ENCODE measurements at places on chromosomes 1 and 21. TPM values are rescaled to one million over a fixed set of nuclear protein-coding genes. Genes with fewer than 3 reads are reported as not detected.

Gene GJB5
- 11.5 TPM for polyA plus RNA-seq

Gene MTFR1L
- 45.8 TPM for polyA plus RNA-seq

Gene HSF2BP
- not detected for polyA plus RNA-seq

Gene HAO2
- not detected for polyA plus RNA-seq

Gene OR6N1
- not detected for polyA plus RNA-seq

Gene PLPPR5
- 48.0 TPM for polyA plus RNA-seq

Gene KRTAP10-5
- not detected for polyA plus RNA-seq

Gene B3GALT2
- polyA plus RNA-seq = 17.1 TPM

Gene SGIP1
- polyA plus RNA-seq = 149 TPM

Gene CD101
- polyA plus RNA-seq = 4.0 TPM

Gene ZNF670
- polyA plus RNA-seq = 5.2 TPM

Gene DCST1
- polyA plus RNA-seq = not detected

Gene MAEL
- 4.6 TPM for polyA plus RNA-seq

Gene CHI3L2
- not detected for polyA plus RNA-seq

Gene ROR1
- polyA plus RNA-seq = 1.7 TPM

Gene PGLYRP4
- not detected for polyA plus RNA-seq

Gene OR10J1
- polyA plus RNA-seq = not detected

Gene ST6GALNAC3
- polyA plus RNA-seq = 11.5 TPM

Gene CLEC20A
- 0.79 TPM for polyA plus RNA-seq

Gene SHISA4
- 0.59 TPM for polyA plus RNA-seq

Gene GBP6
- polyA plus RNA-seq = not detected

Gene SPATA6
- 5.1 TPM for polyA plus RNA-seq

Gene KRTAP19-5
- not detected for polyA plus RNA-seq

Gene WDR64
- polyA plus RNA-seq = not detected

Gene OLFML3
- polyA plus RNA-seq = 0.50 TPM

Gene RGS1
- polyA plus RNA-seq = not detected

Gene TMPRSS3
- polyA plus RNA-seq = 5.2 TPM

Gene RHCE
- polyA plus RNA-seq = 2.1 TPM

Gene IL19
- not detected for polyA plus RNA-seq

Gene TEDDM1
- polyA plus RNA-seq = not detected
